Foreskin keratinocyte (primary cell): ENCODE measurements at places on chromosomes 6 and 20. TPM values are rescaled to one million over a fixed set of nuclear protein-coding genes. Genes with fewer than 3 reads are reported as not detected.

MICB gene
- 15.6 and 27.8 TPM in 2 replicates for polyA plus RNA-seq

MTHFD1L gene
- polyA plus RNA-seq = 33.8 and 36.4 TPM in 2 replicates

IYD gene
- not detected in 2 replicates for polyA plus RNA-seq

COL10A1 gene
- not detected in 2 replicates for polyA plus RNA-seq

RNF182 gene
- polyA plus RNA-seq = 0.27 and 0.30 TPM in 2 replicates

PTK6 gene
- polyA plus RNA-seq = 15.2 and 22.0 TPM in 2 replicates

OOEP gene
- polyA plus RNA-seq = 0.19 and 0.56 TPM in 2 replicates

SLC17A3 gene
- polyA plus RNA-seq = not detected in 2 replicates

ACTL10 gene
- polyA plus RNA-seq = 1.3 and 1.6 TPM in 2 replicates
